ENCODE measurements at places on chromosomes 1 and 21.

DNA sequence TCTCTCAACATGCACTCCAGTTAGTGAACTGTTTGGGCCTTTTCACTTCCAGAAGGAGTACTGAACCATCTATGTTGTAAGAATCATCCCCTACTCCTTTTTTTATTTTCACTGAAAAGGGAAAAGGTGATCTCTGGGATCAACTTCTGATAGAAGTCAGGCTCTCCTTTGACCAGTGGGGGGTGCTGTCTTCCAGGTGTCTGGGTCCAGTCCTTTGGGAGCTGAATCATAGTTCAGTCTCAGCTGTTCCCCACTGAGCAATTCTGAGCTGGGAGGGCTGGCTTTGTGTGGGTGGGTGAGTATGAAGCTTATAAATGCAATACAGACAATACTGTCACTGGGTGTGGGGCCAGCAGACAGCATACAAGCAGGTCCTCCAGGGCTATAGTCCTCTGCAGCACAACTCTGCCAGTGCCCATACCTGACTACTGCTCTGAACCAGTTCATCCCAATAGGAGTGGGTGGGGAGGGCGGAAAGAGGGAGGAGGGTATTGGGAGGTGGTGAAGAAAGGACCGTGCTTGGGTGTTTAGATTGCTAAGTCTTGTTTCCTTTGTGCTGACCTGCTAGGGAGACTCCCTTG, 12.5 kb upstream of the SARS1 start:
- DNase-seq, result peak; percentile 63

DNA sequence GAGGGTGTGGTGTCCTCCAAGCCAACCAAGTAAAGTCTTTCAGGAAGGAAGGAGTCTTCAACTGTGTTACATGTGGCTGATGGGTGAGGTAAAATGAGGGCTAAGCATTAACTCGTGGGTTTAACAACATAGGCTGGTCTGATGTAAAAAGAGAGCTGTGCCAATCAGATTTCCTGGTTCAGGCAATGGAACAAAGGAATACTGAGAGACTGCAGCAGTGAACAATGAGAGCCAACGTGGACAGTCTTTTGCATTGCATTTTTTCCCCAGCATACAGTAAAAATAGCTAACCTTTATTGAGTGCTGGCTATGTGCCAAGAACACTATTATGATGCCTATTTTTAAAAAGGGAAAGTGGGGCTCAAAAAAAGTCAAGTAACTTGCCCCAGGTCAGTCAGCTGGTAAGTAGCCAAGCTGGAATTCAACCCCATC, 31.1 kb downstream of the DLGAP3 start:
- no peak for DNase-seq

- DNase-seq, result no peak
Measured at GRCh38 chr21:22280851-22281250, 1282.6 kb downstream of the NCAM2 start.

DNA sequence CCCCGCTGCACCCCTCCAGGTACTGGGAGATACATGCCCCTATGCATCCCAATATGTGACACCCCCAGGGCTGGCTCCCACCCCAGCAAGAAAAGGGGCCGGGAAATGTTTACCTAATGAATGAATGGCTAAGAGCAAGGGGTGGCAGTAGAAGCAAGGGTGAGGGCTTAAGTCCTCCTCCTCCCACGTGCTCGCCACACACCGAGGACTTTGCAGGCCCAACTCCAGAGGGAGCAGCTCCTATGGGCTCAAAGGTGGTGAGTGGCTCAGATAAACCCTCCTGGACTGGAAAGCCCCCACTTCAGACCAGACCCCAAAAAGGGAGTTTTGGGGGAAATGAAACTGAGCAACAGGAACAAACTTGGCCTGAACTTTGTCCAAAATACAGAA, 11.4 kb downstream of the SLC45A3 start:
- DNase-seq, result peak; percentile 82

GRCh38 chr1:160742428-160743127, 3.5 kb downstream of the SLAMF7 start:
- no peak for DNase-seq

- DNase-seq, result no peak
Measured at GRCh38 chr1:3773572-3774275, 1.2 kb downstream of the SMIM1 start.

GRCh38 chr1:181097242-181097641, 8.7 kb downstream of the IER5 start:
- DNase-seq, result no peak

- DNase-seq, result no peak
Measured at GRCh38 chr21:42619841-42620240, 33.6 kb upstream of the PDE9A start.

- DNase-seq, result no peak
Measured at GRCh38 chr1:1335792-1336248, 4.7 kb downstream of the TAS1R3 start.

DNA sequence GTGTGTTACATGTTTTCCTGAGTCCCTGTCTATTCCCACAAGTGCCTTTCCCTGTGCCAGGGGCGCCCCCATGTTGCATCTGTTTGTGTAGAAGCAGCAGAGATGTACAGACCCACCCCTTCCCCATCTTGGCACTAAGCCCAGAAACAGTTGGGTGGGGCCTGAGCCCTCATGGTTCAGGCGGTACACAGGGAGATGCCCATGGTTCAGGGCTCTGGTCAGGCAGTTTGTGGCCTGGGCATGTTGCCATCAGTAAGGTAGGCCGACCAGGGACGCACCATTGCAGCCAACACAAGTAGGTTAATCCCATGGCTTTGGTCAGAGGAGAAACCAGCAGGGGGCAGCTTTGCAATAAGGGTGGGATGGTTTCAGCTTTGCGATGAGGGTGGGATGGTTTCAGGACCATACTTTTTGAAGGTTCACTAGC, 914 bp upstream of the ADGRB2 start:
- peak; percentile 52 for DNase-seq

DNA sequence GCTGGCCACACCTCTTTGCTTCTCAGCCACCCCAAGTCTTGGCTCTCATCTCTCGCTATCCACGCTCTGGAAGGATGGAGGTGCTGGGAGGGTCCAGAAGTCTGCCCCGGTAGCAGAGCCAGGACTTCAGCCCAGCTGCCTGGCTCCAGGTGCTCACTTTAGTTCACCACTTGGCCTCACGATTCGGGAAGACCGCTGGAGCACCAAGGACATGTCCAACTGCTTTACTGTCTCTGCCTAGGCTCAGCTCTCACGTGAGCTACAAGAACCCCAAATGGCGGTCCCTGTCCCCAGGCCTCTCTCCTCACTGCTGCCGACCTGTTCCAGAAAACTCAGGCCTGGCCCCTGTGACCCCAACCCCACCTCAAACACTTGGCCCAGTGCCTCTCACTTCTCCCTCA, 3.4 kb downstream of the TRIM11 start:
- no peak for DNase-seq

GRCh38 chr1:233566886-233567285, 47.0 kb upstream of the KCNK1 start:
- no peak for DNase-seq

- DNase-seq, result no peak
Measured at GRCh38 chr1:98112626-98113025, 191.8 kb upstream of the DPYD start.

DNA sequence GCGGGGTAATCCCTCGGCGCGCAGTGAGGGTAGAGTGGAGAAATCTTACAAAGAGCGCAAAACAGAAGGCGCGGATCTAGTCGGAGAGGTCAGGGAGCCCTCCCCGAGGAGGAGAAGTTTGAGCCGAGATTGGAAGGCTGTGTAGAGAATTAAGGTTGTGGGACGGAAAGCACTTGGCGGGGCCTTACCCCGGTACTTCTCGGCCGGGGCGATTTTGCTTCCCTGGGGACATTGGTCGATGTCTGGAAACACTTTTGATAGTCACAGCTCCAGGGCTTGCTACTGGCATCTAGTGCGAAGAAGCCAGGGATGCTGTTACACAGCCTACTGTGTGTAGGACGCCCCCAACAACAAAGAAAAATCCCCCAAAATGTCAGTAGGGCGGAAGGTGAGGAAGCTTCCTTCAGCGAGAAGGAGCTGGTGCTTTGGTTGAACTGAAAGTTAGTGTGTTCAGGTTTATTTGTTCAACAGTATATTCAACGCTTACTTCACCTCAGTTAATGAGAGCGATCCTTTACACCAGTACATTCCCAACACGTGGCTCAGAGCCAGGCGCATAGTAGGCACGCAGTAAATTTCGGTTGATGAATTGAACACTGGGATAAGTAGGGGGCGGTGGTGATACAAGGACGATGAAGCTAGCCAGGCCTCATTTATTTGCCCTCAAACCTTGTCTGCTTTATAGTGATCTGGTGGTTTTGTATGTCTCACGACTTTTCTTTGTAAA, 807 bp downstream of the CEP85 start:
- peak; percentile 32 for DNase-seq

GRCh38 chr1:226510453-226510852, 38.1 kb upstream of the STUM start:
- no peak for DNase-seq

DNA sequence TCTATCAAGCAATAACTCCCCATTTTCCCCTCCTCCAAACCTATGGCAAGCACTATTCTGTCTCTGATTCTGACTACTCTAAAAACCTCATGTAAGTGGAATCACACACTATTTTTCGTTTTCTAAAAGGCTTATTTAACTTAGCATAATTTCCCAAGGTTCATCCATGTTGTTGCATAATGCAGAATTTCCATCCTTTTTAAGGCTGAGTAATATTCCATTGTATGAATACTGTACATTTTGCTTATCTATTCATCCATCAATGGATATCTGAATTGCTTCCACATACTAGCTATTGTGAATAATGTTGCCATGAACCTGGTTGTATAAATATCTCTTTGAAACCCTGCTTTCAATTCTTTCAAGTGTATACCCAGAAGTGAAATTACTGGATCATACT, 48.2 kb downstream of the TUT4 start:
- DNase-seq, result no peak

GRCh38 chr1:94255476-94255875, 18.1 kb upstream of the ARHGAP29 start:
- DNase-seq, result no peak

GRCh38 chr1:3034728-3035562, 13.7 kb downstream of the ACTRT2 start:
- DNase-seq, result no peak

- no peak for DNase-seq
Measured at GRCh38 chr1:154400381-154400801, 4.8 kb upstream of the IL6R start.

GRCh38 chr1:24266398-24266941, 52.7 kb upstream of the GRHL3 start:
- DNase-seq, result no peak

GRCh38 chr1:220291580-220291979, 19.3 kb upstream of the RAB3GAP2 start:
- no peak for DNase-seq

DNA sequence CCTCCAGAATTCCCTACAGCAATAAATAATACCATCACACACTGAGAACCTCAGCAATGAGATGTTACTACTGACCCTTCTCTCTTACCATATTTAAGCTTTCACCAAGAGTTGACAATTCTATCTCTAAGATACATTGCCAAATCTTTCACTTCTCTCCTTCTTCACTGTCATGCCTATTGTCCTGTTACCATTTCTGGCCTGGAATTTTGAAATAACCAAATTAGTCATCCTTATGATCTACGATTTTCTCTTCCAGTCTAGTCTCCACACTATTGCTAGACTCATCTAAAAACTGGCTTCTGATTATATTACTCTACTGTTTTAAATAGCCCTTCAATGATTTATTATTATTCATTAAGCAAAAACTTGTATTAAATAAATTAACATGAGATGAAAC, 656.1 kb upstream of the ADGRL4 start:
- no peak for DNase-seq

DNA sequence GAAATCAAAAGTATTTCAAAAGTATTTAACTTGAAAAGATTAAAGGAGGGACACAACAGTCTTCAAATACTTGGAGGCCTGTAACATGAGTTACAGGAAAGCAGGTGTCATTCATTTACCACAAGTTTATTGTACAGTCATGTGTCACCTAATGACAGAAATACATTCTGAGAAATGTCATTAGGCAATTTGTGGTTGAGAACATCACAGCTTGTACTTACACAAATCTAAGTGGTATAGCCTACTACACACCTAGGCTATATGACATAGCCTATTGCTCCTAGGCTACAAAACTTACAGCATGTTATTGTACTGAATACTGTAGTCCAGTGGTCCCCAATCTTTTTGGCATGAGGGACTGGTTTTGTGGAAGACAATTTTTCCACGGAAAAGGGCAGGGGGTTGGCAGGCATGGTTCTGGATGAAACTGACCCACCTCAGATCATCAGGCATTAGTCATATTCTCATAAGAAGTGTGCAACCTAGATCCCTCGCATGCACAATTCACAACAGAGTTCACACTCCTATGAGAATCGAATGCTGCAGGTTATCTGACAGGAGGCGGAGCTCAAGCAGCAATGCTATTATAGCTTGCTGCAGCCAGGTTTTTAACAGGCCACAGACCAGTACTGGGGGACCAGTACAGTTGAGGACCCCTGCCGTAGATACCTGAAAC, 25.0 kb upstream of the PHTF1 start:
- DNase-seq, result peak; percentile 11

- no peak for DNase-seq
Measured at GRCh38 chr1:26517766-26518049, 11.9 kb upstream of the RPS6KA1 start.

- DNase-seq, result no peak
Measured at GRCh38 chr1:20160034-20160433, 20.9 kb downstream of the PLA2G2F start.

DNA sequence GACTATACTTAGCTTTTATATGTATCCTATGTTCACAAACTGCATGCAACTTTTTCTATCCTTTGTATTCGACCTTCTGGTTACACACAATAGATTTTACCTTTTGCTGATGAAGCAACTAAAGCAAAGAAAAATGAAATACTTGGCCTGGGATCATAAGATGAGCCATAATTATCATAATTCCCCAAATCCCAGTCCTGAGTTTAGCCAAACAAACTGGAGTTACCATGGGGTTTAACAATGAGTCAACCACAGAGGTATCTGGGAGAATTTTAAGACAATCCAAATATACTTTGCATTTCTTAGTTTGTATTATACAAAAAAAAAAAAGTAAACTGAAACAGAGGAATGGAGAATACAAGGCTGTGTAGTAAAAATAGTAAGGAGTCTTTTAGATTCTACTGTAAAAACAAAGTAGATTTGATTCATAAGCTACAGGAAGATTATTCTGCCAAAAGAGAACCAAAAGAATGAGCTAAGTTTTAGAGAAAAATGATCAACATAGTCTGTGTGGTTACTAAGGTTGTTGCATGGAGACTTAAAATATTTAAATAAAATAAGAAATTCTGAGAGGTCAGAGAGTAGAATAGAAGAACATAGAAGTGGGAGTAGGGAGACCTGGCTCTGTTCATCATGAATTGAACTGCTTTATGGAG, 60.4 kb upstream of the GORAB start:
- no peak for DNase-seq

DNA sequence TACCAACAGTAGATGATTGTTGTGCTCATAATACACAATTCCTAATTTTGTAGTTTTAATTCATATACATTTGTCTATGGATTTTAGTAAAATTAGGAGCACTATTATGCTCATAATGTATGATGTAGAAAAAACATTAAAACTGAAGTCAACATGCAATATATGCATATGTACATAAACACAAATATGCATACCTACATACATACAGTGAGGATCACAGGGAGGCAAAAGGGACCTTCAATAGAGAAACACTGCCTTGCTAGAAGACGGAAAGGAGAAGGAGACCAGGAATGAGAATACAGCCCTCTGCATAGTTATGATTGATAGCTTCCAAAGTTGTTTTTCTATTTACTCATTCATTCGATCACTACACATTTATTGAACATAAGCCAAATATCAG, 606.5 kb downstream of the LMO4 start:
- no peak for DNase-seq
